ENCODE measurements at places on chromosomes 7 and 10.

GRCh38 chr7:148581624-148582023 is 8.9 kb upstream of the C7orf33 start:
- no peak for DNase-seq

DNA sequence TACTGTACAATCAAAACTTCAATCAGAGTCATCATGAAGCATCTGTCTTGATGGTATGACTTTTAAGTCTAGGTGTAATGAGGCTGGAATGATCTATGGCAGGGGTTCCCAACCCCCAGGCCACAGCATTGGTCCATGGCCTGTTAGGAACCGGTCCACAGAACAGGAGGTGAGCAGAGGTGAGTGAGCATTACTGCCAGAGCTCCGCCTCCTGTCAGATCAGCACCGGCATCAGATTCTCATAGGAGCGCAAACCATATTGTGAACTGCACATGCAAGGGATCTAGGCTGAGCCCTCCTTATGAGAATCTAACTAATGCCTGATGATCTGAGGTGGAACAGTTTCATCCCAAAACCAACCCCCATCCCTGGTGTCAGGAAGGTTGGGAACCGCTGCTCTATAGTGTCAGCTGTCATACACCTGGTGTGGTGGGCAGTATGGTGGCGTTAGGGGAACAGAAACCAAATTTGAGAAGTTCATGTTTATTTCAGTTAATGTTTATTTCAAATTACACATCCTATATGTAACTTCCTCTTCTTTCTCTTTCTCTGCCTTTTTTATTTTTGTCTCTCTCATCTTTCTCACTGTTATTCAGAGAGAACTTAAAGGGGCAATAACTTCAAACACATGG is 432.6 kb downstream of the TNS3 start:
- no peak for DNase-seq

DNA sequence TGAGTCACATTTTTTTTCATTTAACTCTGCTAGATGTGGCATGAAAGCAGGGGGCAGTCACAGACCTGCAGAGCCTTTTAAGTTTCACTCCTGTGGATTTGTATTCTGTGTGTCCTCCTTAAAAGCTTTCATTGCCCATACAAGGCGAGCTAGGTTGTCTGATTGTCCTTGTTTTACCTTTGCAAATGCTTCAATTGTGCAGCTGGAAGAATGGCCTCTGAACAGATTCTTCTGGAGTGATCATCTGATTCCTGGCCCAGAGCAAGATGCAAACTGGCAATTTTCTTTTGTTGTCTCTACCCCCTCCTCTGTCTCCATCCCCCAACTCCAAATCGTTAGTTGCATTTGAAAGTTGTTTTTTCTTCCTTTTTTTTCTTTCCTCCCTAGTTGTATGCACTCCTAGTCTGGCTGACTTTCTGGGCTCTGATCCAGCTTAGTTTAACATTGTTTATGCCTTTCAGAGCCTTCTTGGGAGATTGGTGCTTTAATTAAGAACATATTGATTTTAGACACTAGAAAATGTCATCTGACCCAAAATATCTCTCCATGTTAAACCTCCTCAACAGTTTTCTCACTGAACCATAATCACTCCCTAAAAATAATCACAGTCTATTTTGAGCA is 150.2 kb downstream of the REEP3 start:
- DNase-seq, result no peak

GRCh38 chr10:111410740-111411139 is 333.9 kb downstream of the ADRA2A start:
- DNase-seq, result no peak

- DNase-seq, result no peak
Observed at GRCh38 chr7:130838738-130839137, 104.7 kb upstream of the KLF14 start.

DNA sequence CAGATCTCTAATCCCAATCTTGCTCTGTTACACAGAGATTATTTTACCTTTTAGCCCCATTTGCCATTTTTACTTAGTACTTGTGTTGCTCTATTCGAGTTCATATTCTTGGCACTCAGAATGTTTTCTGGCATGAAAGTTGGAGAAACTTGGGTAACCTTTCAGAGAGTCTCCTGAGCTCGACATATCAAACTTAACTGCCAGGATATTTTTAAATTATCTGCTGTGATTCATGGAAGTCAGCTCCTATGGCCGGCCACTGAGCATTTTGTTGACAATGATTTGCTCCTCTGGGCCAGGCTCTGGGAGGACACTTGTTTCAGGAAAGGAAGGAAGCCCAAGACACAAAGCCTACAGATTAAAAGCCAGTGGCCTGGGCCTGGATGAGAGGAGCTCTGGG is 396.7 kb downstream of the TNS3 start:
- DNase-seq, result no peak

GRCh38 chr7:83520726-83521125 is 128.2 kb downstream of the SEMA3E start:
- no peak for DNase-seq

GRCh38 chr7:3922175-3922635 is 621.2 kb downstream of the SDK1 start:
- DNase-seq, result no peak

- DNase-seq, result no peak
Observed at GRCh38 chr7:74292757-74293576, 3.8 kb downstream of the CLIP2 start.

DNA sequence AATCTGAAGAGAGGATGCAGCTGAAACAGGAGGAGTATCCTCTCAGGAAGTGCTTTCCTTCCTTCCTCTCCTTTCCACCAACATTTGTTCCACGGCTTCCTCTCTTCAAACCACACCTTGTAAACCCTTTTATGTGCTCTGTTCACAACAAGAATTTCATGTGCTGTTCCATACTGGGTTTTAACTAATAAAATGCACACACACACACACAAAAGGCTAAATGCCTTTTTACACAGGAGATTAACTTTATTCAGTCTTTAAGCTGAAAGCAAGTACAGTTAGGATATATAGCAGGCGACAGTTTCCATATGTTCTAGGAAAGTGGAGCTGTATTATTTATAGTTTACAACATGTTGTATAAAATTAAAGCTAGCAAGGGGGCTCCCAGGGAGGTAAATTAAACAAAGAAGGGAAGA is 106.7 kb downstream of the REEP3 start:
- no peak for DNase-seq

GRCh38 chr10:58087896-58088295 is 179.8 kb downstream of the IPMK start:
- DNase-seq, result no peak

Data from stimulated activated CD4-positive, alpha-beta T cell treated with anti-CD3 and anti-CD28 coated beads, Interleukin-12 subunit alpha, Interleukin-12 subunit beta, amount 100 ng/mL, for 24 hours (primary cell).